ENCODE measurements at places on chromosomes 6 and 20.

DNA sequence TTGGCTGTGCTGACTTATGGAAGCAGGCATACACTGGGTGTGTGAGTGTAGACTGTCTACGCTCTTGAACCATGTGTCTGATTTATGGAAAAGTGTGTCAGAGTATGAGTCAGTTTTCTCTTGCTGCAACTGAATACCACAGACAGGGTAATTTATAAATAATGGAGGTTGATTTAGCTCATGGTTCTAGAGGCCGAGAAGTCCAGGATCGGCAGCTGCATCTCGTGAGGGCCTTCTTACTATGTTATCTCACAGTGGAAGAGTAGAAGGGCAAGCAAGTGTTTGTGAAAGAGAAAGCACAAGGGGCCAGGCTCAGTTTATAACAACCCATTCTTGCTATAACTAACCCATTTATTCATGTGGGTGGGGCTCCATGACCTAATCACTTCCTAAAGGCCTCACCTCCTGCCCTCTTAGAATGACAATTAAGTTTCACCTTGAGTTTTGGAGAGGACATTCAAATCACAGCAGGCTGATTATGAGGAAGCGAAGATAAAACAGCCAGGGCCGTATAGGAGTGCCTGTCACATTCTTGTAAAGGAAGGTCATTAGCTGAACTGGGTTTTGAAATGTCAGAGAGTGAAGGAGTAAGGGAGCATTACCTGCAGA is 6.7 kb downstream of the GPR31 start:
- DNase-seq: no peak

DNA sequence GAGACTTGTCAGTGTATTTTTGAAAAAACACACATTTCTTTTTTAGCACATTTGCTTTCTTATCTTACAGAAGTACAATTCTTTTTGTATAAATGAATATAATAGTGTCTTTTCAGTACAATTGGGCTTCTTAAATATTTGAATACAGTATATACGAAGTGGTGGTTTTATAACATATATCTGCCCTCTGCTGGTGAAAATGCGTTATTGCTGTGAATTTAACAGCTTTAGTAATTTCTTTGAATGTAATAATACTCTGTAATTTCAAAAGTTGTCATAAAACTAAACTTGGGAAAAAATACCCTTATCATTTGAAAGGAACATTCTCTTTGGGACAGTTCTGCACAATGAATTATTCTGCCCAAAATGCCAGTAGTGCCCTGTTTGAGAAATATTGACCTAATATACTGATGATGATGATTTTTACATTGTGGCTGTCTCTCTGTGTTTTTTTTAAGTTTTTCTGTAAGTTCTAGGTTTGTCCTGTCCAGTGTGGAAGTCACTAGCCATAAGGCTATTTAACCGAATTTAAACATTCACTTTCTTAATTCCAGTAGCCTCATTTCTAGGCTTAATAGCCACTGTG is 19.0 kb downstream of the SMAP1 start:
- no peak for DNase-seq

DNA sequence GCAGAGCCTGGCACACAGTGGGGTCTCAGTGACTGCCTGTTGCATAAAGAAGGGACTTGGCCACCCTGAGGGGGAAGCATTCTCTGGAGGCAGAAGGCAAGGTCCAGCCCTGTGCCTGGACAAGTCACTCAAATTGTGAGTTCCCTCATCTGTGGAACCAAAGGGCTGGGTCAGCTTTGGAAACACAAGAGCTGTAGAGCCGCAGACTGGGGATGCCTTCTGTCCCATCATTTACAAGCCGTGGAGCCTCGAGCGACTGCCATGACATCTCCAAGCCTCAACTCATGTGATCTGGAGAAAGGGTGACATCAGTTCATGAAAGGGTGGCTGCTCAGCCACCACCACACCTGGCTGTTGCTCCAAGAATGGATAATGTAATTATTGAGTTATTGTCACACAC is 20.4 kb upstream of the SIRPD start:
- no peak for DNase-seq

GRCh38 chr20:5135363-5136012 is 8.7 kb downstream of the CDS2 start:
- DNase-seq: no peak

- no peak for DNase-seq
These were observed 99.5 kb downstream of the IPCEF1 start for GRCh38 chr6:154257067-154257466.

GRCh38 chr20:40956542-40957264 is 71.9 kb upstream of the TOP1 start:
- no peak for DNase-seq
